ENCODE measurements at places on chromosomes 3 and 15.

- no peak for DNase-seq
Observed at GRCh38 chr3:188473591-188474288, 319.8 kb downstream of the LPP start.

- DNase-seq, result no peak
Observed at GRCh38 chr3:125643172-125643571, 47.9 kb upstream of the OSBPL11 start.

DNA sequence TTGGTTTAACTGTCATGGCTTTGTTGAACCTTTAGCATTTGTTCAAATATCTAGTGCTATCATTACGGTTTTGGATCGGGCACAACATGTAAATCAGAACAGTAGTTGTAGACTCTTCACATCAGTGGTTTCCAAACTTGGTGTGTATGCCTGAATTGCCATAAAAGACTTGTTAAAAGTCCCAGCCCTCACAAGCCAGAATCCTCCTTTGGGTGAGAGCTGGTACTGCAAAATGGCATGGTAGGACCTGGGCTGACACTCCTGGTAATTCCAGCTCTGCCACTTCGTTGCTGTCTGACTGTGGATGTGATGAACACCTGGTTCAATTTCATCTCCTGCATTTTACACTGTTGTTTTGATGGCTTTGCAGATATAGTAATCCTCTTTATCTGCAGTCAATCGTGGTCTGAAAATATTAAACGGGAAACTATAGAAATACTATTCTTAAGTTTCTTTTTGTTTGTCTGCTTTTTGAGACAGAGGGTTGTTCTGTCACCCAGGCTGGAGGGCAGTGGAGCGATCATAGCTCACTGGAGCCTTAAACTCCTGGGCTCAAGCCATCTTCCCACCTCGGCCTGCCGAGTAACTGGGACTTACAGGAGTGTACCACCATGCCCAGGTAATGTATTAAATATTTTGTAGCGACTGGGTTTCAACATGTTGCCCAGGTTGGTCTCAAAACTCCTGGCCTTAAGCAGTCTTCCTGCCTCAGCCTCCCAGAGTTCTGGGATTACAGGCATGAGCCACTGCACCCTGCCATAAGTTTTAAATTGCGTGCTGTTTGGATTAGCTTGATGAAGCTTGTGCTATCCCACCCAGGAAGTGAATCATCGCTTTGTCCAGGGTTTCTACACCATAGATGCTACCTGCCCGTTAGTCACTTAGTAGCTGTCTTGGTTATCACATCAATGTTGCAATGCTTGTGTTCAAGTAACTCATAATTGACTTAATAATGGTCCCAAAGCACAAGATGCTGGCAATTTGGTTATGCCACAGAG is 61.6 kb downstream of the RAB7A start:
- DNase-seq, result no peak

GRCh38 chr15:25790000-25790660 is 73.0 kb downstream of the ATP10A start:
- DNase-seq, result no peak

DNA sequence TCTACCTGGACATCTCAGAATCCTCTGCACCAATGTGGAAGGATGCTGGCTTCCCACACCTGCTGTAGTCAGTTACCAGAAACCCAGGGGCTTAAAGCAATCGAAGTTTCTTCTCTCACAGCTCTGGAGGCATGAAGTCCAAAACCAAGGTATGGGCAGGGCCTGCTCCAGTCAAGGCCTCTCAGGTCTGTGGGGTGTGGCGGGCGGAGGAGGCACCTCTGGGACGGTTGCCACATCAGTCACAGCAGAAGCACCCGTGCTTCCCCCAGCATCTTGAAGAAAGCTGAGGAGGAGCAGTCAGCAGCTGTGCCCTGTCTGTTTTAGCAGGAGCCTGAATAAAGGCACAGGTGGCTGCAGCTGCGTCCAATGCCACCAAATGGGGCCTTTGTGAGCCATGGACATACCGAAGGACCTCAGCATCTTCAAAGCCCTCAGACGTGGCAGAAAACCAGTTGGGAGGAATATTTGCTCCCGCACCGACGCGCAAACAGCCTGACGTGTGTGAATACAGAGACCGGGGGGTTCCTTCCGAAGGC is 68.9 kb downstream of the TFRC start:
- DNase-seq, result no peak

- no peak for DNase-seq
Observed at GRCh38 chr3:129758306-129758705, 135.2 kb downstream of the TMCC1 start.

DNA sequence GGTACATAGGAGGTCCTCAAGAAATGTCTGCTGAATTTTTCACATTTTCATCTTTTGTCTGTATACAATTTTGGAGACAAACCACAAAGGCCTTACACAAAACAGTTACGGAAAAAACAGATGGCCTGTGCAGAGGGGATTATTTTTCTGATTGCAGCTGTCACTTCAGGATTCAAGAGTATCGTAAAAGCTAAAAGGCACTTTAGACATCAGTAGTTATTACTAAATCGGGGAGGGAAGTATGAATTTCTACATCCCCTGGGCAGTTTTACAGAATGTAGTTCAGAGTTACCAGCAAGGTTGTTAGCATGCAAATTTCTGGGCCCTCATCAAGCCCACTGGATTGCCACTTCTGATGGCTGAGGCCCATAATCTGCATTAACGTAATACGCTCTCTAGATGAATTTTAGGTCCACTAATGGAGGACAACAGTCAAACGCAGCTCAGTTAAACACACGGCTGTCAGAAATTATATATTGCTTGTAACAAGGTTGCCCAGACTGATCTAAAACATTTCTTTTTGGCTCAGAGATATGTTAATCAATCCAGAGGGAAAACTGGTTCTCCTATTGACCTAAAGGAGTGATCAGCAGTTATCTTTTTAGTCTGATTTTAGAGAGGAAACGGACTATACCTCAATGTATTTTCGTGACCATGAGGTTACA is 1.1 kb downstream of the RIOX2 start:
- peak; percentile 25 for DNase-seq

- DNase-seq, result no peak
Observed at GRCh38 chr3:53157974-53158580, 2.9 kb upstream of the PRKCD start.

GRCh38 chr15:63195569-63196015 is 6.2 kb downstream of the RAB8B start:
- DNase-seq, result peak; percentile 33

DNA sequence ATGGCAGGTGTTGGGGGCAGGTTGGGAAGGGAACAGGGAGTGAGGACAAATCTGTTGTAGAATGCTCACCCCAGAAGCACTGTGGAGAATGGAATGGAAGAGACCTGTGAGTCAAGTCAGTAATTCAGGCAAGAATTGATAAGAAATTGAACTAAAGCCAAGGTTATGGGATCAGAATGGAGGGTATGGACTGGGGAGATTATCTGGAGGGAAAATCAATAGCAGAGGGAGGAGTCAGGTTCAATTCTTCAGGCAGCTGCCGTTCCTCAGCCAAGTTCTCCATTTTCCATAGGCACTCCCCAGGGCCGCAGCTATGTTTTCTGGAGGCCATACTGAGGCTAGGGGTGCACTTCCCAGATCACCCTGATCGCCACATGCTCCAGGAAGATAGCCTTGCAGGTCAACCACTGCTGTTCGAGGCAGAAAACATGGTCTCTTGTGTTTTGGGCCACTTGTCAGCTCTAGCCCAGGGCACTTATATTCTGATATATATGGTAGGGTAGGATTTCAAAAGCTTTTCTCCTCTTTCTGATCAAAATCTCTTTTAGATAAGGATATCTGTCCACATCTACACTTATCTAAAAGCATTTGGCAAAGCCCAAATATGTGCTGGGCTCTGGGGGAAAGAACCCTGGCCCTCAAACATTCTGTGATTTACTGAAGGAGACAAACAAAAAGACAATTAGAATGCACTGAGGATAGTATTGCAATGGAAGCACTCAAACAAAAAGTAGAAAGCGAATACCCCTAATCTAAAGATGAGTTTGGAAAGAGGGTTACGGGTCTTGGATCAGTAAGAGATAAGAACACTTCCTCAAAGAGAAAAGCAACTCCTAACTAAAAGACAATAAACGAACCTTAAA is 92.3 kb downstream of the TMEM212 start:
- DNase-seq, result no peak

DNA sequence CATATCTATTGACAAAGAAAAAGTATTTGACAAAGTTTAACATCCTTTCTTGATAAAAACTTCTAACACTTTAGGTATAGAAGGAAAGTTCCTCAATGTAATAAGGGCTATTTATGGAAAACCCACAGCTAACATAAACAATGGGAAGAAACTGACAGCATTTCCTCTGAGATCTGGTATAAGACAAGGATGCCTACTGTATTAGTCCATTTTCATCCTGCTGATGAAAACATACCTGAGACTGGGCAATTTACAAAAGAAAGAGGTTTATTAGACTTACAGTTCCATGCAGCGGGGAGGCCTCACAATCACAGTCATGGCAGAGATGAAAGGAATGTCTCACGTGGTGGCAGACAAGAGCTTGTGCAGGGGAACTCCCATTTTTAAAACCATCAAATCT is 17.8 kb upstream of the CLDN1 start:
- DNase-seq, result no peak

GRCh38 chr3:122947738-122948137 is 79.8 kb downstream of the SEMA5B start:
- DNase-seq, result no peak

GRCh38 chr3:9500108-9501050 is 53.2 kb downstream of the LHFPL4 start:
- no peak for DNase-seq

DNA sequence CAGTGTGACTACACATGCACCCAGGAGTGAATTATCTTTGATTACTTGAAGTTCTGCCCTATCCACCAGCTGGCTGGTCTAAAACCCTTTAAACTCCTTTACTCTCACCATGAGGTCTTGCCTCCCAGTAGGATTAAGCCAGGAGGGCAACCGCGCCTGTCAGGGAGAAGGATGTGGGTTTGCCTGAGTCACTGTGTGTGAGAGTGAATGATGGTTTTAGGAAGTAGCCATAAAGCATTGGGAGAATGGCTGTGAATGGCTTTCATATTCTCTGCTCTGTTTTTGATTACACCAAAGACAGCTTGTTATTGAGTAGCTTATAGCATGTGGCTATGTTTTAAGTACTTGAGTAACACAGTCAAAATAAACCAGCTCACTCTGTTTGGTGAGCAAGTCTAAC is 637.7 kb upstream of the TBL1XR1 start:
- no peak for DNase-seq

DNA sequence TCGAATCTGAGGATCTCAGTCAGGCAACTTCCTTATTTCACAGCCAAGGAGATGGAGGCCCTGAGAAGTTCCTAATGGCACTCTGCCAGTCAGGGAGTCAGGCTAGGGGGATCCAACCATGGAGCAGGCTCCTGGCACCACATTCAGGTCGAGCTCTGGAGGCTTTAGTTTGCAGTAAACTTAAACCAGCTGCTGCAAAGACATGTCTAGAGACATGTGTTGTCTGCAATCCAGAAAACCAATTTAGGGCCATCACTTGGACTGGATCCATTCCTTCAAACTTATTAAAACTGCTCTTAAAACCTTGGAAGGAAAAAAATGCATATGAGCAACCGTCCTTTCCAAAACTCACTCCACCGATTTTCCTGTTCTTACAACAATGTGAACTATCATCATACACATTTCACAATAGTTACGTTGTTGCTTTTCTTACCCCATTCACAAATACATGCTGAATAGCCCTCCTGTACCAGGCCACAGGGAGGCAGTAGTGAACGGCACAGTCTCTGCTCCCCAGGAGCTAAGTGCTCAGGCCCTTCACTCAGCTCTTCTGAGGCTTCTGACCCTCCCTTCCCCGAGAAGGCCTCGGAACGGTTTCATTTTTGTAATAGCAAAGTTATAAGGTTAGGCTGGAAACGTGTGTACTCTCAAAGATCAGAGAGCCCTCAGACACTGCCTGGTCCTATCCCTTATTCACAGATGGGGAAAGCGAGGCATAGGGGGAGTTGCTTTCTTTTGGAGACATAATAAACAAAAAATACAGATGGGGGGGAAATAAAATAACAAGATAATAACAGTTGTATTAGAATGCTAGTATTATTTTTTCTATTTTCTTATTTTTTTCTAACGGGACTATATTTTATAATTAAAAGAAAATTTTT is 20.1 kb downstream of the RFT1 start:
- DNase-seq, result no peak

GRCh38 chr3:149384911-149385321 is 7.5 kb upstream of the TM4SF1 start:
- DNase-seq, result no peak

DNA sequence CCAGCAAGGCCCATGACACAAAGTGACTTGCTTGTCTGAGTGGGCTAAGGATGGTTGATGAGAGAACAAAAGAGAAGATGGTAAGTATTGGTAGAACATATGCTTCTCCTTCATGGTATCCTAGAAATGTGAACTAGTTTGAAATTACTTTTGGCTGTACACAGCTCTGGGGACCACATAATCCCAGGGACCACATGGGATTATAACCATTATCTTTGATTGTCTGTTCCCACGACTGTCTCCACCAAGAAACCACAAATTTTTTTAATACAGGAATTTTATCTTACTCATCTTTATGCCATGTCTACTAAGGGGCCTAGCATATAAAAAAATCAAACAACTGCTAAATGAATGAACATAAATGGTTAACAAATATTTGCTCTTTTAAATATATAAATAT is 155.3 kb upstream of the PRICKLE2 start:
- no peak for DNase-seq

DNA sequence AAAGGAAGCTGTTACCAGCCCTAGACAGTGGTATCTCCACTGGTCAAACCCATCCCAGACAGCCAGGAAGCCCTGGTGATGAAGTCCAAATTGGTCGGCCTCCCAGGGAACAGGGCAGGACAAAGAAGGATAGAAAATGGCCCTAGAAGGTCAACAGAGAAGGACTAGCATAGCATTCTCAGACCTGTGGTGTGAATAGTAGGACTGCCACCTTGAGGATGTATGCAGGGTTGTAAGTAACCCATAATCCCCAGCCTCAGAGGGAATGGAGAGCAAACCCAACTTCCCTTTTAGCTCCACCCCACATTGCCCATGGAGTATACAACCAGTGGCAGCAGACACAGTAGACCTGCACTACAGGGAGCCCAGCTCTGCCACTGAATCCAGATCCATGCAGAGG is 68.6 kb upstream of the EIF1B start:
- DNase-seq, result no peak

GRCh38 chr3:108100906-108101660 is 10.3 kb upstream of the CD47 start:
- no peak for DNase-seq

GRCh38 chr3:105827959-105828358 is 40.9 kb downstream of the CBLB start:
- no peak for DNase-seq

DNA sequence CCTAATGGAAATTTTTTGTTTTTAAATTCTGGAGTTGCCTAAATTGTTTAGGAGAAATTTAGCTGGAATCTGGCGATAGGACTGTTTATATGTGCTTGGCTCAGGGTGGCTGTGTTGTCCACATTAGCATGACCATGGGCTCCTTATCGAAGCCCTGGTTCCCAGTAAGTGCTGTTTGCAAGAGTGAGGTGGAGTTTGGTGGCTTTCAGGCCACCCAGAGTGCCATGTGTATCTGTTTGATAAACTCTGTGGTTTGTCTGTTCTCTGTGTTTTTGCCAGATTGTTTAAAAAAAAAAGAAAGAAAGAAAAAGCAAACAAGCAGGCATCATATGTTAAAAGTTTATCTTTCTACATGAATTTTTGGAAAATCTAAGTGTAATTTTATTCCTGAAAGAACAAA is 51.5 kb downstream of the PLCL2 start:
- DNase-seq, result no peak
